Activated naive CD4-positive, alpha-beta T cell (primary cell): ENCODE measurements at places on chromosomes 7 and 10.

- no peak for DNase-seq
These were observed 160.1 kb upstream of the AOAH start for GRCh38 chr7:36884351-36884750.

- DNase-seq: no peak
These were observed 19.3 kb downstream of the PPP1R3C start for GRCh38 chr10:91613411-91614187.

DNA sequence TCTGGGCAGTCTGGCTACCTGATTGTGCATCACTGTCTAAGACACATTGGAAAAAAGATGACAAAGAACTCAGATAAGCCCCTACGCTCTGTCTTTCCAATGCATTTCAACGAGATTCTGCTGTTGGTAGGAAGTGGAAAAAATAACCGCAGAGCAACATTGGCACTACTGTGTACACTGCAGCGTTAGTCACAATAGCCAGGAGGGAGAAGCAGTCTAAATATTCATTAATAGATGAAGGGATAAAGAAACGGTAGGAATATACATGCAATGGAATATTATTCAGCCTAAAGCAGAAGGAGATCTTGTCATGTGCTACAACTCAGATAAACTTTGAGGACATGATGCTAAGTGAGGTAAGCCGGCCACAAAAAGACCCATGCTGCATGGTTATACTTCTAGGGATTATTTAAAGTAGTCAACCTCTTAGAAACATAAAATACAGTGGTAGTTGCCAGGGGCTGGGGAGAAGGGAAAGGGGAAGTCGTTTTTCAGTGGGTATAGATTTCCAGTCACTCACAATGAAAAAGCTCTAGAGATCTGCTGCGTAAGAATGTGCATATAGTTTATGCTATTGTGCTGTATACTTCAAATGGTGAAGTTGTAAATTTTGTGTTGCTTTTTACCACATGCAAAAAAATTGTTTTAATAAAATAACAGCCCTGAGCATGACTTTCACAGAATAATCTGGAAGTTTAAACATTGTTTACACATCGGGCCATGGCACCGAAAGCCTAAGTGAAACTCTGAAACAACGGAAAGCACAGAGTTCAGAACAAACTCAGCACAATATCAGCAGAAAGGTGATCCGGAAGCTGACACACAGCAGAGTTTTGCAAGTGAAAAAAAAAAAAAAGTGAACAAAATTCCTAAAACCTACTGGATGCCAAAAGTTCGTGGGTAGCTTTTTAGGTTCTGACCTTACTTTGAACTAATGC lies 40.1 kb downstream of the ELMO1 start:
- no peak for DNase-seq

DNA sequence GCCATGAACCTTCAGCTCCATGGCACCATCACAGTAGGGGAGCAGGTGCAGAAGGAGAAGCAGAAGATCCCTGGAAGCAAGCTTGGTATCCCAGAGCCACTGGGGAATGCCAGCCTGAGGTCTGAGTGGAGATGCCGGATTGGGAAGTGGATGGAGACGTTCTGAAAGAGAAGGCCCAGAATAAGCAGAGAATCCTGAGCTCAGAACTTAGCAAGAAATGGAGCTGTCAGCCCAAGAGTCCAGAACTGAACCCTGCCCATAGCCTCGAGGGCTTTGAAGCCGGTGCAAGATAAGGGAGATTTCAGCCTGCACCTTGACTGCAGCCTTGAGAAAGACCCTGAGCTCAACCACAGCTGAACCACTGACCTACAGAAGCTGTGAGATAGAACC lies 13.9 kb upstream of the GDF10 start:
- no peak for DNase-seq

DNA sequence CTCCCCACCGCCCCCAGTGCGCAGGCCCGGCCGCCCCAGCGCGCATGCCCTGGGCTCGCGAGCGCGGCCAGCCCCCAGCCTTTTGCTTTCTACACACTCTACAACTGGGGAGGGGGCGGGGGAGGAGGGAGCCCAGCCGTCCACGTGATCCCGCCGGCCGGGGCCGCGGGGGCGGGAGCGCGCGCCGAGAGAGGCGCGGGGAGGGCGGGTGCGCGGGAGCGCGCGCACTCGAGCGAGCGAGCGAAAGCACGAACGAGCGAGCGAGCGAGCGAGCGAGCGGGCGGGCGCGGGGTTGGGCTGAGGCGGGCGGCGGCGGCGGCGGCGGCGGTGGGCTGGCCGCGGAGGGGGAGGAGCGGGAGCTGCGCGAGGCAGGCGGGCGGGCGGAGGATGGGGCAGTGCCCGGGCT lies at the start of gene AUTS2:
Gene AUTS2 (plus strand): TSS at position 395 of the 406 bp plus-strand sequence. CDS start 1,179 bp downstream, outside the sequence.
- no peak for DNase-seq

GRCh38 chr10:60236869-60237524 lies 152.7 kb downstream of the ANK3 start:
- DNase-seq: no peak

- DNase-seq: no peak
These were observed 42.8 kb downstream of the ZCCHC24 start for GRCh38 chr10:79402625-79402946.

GRCh38 chr10:31520986-31521831 lies 202.2 kb downstream of the ZEB1 start:
- DNase-seq: no peak

- DNase-seq: no peak
These were observed 222.3 kb upstream of the MKLN1 start for GRCh38 chr7:131105294-131105798.

- DNase-seq: no peak
These were observed 370.0 kb upstream of the IGFBP3 start for GRCh38 chr7:46291050-46291438.

DNA sequence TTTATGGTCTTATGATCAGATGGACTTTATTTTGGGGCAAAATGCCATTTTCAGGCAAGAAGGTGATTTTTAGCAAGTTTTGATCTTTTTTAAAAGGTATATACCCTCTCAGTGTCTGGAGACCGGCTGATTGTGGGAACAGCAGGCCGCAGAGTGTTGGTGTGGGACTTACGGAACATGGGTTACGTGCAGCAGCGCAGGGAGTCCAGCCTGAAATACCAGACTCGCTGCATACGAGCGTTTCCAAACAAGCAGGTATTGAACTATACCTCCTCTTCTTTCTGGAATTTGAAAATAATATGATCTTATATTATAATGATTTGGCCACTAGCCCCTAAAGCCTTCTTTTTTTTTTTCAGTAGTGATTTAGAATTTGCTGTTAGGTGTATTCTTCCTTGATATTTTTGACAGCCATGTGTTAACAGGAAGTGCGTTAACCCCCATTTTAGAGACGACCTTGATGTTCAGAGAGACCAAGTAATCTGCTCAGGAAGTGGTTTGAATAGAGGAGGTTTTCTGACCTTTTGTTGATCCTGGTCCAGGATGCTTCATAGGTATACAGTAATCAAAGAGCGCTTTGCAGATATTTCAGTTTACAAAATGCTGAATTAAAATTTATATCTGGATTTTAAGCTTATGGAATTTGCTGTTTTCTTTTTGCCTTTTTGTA lies 6.2 kb downstream of the BUB3 start:
- DNase-seq: no peak
